ENCODE measurements at places on chromosomes 6 and 20. TPM values are rescaled to one million over a fixed set of nuclear protein-coding genes. Genes with fewer than 3 reads are reported as not detected.

- H3K4me1 ChIP-seq = no peaks in the 10 kb centered on the region
- no peak for DNase-seq
- no peaks in the 10 kb centered on the region for H3K36me3 ChIP-seq
- H3K27ac ChIP-seq = no peak overlapping the region
- peaks cover 31% of the 10 kb centered on the region for H3K27me3 ChIP-seq
Observed at GRCh38 chr20:36331209-36331608, 25.1 kb downstream of the DLGAP4 start.

GRCh38 chr20:37257988-37258387, 3.6 kb downstream of the GHRH start:
- H3K36me3 ChIP-seq = no peaks in the 10 kb centered on the region
- H3K27me3 ChIP-seq = peaks cover 12% of the 10 kb centered on the region
- DNase-seq = no peak
- H3K27ac ChIP-seq = no peak overlapping the region
- no peaks in the 10 kb centered on the region for H3K4me1 ChIP-seq

GRCh38 chr6:26426691-26427450, 13.4 kb upstream of the BTN3A3 start:
- DNase-seq = no peak
- peaks cover 37% of the 10 kb centered on the region for H3K36me3 ChIP-seq
- no peak overlapping the region for H3K4me3 ChIP-seq
- H3K4me1 ChIP-seq = peaks cover 25% of the 10 kb centered on the region
- H3K27ac ChIP-seq = no peak overlapping the region
- no peaks in the 10 kb centered on the region for H3K27me3 ChIP-seq

DNA sequence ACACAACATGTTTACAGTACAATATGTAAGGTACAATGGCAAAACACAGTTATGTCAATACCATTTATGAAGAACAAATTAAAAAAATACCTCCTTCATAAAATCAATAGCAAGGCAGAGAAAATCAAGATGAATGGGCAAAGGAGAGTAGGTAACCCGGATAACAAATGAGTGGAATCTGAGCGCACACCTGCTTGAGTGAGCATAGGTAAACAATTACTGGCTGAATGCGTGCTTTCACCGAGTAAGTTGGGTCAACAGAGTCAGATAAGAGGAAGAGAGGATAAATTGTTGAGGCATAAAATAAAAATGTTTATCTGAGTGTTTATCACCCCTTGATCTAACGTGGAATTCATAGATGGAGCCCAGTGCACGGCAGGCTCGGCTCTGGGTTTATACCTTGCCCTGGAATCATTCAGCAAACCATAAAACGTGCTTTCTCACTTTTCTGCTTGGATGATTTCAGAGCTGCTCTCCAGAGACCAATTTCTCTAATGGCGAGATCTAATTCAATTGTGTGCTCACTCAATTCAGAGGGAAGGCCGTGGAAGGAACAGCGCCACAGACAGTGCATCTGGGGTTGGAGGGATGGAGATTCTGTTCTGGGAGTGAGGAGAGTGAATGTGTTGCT, 224.8 kb upstream of the MAP3K7 start:
- no peak for DNase-seq
- no peak overlapping the region for H3K27ac ChIP-seq
- no peaks in the 10 kb centered on the region for H3K27me3 ChIP-seq
- H3K4me3 ChIP-seq = no peak overlapping the region

GRCh38 chr20:36885356-36885755, 9.4 kb downstream of the TLDC2 start:
- no peak for DNase-seq
- peaks cover 14% of the 10 kb centered on the region for H3K4me1 ChIP-seq
- H3K27me3 ChIP-seq = no peaks in the 10 kb centered on the region
- H3K4me3 ChIP-seq = no peak overlapping the region

DNA sequence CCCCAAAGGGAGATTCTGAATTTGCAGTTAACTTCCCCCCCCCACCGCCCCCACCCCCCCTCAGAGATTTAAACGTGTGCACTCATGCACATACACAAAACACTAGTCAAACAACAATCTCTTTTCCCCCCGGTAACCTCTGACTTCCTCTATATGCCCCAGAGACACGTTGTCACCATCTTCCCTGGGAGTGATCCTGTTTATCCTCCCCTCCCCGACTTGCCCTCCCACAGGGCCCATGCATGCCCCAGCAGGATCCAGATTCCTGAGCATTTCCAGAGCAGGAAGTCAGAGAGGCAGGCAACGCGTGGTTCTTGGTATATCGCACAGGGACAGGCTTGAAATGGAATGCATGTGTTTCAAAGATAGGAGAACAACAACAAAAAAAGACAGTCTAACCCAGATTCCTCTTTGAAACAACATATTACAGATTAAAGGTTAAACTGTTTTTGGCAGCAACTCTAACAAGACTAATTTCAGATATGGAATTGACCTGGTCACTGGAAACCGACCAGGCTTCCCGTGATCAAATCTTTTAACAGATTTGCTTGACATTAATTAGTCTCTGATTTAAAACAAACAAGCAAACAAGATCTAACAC, 1.3 kb downstream of the BLCAP start:
- H3K4me3 ChIP-seq = peak overlapping the region; percentile 88
- H3K4me1 ChIP-seq = peaks cover 48% of the 10 kb centered on the region
- DNase-seq = no peak
- peak overlapping the region; percentile 37 for H3K27ac ChIP-seq
- no peaks in the 10 kb centered on the region for H3K27me3 ChIP-seq
- H3K36me3 ChIP-seq = peaks cover 5% of the 10 kb centered on the region

The TEAD3 gene
- 0.23 TPM for total RNA-seq

The ADGRB3 gene
- not detected for total RNA-seq

The C6orf132 gene
- total RNA-seq = 0.10 TPM

All from activated CD4-positive, alpha-beta memory T cell treated with anti-CD3 and anti-CD28 coated beads, Interleukin-2, amount 10 ng/mL, durations not matched to agents 7 days and 5 days (primary cell).